Inflammatory macrophage (primary cell): ENCODE measurements at places on chromosomes 6 and 20.

- DNase-seq, result no peak
These were observed 12.8 kb upstream of the DSTN start for GRCh38 chr20:17556837-17557674.

DNA sequence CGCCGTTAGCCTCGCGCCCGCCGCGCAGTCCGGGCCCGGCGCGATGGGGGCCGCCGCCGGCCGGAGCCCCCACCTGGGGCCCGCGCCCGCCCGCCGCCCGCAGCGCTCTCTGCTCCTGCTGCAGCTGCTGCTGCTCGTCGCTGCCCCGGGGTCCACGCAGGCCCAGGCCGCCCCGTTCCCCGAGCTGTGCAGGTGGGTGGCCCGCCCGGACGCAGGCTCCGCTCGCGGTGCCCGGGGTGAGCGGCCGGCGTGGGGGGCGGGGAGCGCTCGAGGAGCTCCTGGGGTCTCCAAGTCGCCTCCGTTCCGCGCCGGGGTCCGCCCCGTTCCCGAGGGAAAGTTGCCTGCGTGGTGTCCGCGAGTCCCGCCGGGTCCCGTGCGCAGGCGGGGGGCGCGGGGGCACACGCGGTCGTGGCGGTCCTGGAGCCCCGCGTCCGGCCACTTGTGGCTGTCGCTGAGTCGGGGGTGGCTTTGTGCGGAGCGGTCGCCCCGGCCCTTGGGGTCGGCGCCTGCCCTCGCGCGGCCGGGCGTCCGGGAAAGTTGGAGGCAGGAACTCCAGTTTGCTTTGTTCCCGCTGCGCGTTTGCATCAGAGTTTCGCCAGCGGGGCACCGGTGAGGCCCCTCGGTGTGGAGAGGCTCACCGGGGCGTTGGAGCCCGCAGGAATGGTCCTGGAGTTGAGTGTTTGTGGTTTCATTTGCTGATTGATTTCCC is 476 bp downstream of the IGF2R start:
- no peak for DNase-seq

DNA sequence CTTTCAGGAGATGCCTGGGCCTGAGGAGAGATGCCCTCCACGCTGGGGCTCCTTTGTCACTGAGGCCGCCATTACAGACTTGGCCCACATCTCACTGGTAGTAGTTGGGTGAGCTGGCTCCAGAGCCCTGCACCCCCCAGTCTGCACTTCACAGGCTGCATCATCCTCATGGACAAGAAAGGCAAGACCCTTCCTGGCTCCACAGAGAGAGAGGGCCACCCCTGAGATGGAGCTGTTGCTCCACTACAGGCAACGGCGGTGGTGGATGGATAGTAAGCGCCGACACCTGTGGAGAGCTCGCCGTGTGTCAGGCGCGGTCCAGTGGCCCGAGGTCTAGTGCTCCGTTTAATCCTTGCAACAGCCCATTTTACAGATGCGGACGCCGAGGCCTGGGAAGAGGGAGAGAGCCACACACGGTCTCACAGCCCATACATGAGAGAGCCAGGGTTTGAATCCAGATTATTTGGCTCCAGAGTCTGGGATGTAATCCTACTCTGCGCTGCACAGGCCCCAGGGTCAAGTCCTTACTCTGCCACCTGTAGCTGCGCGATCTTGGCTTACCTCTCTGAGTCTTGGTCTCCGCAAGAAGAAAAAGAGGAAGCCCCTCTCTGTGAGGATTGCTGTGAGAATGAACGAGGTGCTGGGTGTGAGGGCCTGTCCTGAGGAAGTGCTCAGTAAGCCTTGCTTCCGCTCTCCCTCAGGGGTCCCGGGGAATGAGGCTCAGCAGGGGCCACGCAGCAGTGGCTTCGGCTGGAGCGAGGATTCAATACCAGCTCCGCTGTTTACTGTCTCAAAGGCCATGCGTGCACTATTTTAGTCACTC is 34.5 kb downstream of the SPDEF start:
- no peak for DNase-seq

- no peak for DNase-seq
These were observed 31.8 kb downstream of the SAYSD1 start for GRCh38 chr6:39083231-39083634.

- no peak for DNase-seq
These were observed 44.7 kb upstream of the PCMTD2 start for GRCh38 chr20:64210656-64211369.

GRCh38 chr20:41094353-41095055 is 42.8 kb upstream of the PLCG1 start:
- no peak for DNase-seq

DNA sequence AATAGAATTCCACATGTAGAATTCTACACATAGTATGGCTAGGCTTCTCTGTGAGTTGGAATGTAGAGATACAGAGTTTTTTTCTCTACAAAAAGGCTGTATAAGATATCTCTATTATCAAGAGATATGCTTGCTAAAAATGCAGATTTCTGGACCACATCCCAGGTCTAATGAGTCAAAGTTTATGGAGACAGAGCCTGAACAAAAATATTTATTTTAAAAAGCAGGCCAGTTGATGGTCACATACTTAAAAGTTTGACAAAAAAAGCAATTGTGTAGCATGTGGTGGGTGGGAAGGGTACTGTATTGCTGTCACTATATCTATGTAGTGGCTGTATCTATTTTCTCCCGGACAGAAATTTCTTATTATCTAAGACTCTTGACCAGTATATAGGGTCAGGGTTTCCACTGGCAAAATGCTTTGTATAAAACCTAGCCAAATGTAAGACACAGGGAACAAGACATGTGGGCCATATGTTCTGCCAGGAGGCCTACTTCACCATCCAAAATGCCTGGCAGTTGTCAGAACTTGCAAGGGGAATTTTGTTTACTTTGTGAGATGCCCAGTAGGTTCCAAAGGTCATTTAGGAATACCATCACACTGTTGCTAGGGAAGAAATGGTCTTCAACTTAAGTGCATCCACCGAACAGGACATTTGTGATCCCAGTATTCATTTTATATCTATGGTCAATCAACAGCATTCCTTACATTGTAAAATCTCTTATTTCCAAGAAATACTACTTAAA is 60.6 kb downstream of the SHPRH start:
- no peak for DNase-seq

- no peak for DNase-seq
These were observed 25.3 kb downstream of the SERAC1 start for GRCh38 chr6:158142789-158143188.

DNA sequence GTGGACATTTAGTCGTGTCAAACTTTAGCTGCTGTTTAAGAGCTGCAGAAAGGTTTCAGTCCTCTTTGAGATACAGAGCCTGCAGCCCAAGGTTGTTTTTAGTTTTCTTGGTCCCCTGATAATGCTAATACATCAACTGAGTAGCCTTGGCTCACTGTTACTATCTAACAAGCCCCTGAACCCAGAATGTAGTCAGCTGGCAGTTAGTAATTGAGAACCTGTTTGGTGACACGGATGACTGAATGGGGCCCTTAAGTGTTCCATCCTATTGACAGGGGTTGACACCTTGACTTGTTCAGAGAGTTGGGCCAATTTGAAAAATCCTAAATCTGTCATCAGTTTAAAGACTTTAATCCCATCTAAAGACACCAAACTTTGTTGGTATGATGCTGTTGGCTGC is 2.8 kb downstream of the RTN4IP1 start:
- DNase-seq, result no peak

- DNase-seq, result no peak
These were observed 925.0 kb upstream of the MAN1A1 start for GRCh38 chr6:120274547-120274946.

GRCh38 chr20:12700701-12701100 is 308.1 kb upstream of the SPTLC3 start:
- DNase-seq, result no peak

DNA sequence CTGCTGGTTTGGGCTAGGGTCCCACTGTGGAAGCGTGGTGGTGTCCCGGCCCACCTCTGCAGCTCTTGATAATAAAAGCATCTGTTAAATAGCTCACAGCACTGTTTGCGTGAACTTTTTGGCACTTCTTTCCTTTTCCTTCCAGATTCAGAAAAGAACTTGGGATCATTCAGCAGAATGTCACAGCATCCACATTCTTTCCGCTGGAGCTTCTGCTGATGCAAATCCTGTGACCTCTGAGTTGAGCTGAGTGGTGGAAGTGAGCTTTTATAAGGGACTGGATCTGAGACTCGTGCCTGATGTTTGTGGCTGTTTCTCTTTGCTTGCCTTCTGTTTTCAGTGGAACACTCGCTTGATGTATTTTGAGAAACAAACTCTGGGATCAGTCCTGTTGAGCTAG is 3.9 kb downstream of the OSBPL2 start:
- DNase-seq, result no peak

GRCh38 chr6:118783931-118784550 is 109.9 kb upstream of the ASF1A start:
- no peak for DNase-seq

DNA sequence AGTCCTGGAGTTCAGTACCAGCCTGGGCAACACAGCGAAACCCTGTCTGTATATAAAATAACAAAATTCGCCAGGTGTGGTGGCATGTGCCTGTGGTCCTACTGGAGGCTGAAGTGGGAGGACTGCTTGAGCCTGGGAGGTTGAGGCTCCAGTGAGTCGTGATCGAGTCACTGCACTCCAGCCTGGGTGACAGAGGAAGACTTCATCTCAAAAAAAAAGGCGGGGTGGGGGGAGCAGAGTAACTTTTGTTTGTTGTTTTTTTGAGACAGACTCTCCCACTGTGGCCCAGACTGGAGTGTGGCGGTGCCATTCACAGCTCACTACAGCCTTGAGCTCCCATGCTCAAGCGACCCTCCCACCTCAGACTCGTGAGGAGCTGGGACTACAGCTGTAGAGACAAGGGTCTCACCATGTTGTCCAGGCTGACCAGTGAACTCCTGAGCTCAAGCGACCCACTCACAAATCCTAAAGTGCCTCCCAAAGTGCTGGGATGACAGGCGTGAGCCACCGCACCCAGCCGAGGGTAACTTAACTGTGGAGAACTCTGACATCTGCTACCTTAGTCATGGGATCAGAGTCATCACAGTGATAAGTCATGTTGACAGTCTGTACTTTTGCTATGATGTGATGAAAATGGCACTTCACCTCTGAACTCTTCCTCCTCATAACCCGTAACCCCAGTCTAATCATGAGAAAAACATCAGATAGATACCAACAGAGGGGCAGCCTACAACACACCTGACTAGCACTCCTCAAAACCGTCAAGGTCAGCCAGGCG is 16.5 kb downstream of the PEDS1 start:
- DNase-seq, result no peak

DNA sequence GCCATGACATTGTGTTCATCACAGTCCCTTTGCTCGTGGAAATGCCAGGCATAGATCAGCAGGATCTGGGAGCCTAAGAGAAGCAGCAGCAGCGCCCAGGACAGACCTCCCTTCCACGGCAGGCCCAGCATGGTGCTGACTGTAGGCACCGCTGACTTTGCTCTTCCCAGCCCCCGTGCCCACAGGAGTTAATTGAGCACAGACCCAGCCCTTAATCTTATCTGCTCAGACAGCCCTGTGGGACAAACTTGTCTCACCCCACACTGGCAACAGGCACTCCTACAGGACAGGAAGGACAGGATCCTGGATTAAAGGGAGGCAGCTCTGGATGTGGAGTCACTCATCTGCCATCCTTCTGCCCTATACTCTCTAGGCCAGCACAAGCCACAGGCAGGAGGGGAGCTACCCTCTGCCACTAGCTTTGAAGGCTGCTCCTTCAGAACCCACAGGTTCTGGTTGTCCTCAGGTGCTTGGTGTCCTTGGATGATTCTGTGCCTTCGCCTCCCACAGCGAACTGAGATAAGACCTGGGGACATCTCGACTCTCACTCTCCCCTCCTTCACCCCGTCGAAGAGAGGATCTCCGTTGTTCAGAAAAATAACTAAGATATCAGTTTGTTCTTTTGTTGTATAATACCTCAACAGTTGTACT is at the start of gene CST9L:
Gene CST9L (minus strand): TSS at position 165 of the 651 bp plus-strand sequence. CDS start 34 bp downstream, at position 131.
- DNase-seq, result no peak

- DNase-seq, result no peak
These were observed 68.4 kb downstream of the DNAAF9 start for GRCh38 chr20:3339076-3339475.

- DNase-seq, result no peak
These were observed 590.6 kb upstream of the PTCHD4 start for GRCh38 chr6:48701572-48701971.

DNA sequence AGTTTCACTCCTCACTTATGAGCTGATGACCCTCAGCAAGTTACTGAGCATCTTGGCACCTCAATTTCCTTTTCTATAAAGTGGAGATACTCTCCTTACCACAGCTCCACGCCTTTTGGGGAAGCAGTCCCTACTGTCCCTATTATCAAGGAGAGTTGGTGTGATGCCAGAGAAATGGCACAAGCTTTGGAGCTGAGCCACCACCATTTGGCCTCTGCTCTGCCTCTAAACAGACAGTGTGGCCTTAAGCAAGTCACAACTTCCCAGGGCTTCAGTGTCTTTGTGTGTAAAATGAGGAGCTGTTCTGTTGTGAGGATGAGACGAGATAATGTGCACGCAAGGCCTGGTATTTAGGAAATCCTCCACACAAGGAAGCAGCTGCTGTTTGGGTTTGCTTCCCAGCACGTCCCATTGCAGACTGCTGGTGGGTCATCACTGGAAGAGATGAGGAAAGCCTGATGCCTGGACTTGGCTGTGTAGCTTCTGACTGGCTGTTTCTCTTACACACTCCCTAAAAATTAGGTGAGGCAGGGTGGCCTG is 18.5 kb downstream of the NSFL1C start:
- DNase-seq, result no peak

DNA sequence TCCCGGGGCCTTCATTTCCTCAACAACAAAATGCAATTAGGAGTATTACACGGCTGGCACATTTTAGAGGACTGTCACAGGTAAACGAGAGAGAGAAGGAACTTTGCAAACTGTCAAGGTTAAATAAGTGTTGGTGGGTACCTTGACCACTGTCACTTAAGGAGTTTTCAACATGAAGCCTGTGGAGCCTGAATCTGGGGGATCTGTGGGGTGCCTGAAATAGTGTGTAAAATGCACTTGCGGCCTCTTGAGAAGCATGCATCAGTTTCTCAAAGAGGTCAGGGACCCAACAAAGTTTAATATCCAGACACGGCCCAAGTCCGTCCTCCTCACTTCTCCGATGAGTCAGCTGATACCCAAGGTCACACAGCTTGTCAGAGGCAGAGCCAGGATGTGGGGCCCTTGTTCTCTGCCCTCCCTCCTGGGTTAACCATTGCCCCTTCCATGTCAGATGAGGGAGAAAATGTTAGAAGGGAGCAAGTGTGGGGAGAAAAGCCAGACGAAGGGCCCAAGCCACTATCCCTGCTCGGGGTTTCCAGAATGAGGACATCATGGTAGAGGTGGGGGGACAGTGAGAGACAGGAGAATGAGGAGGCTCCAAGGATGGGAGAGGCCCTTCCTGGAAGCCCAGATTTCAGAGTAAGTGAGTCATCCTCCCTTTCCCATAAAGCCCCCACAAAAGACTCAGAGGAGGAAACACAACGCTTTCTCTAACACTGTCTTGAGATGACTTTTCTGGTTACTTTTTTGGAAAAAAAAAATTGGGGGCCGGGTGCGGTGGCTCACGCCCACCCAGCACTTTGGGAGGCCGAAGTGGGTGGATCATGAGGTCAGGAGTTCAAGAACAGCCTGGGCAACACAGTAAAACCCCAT is 42.2 kb downstream of the C6orf132 start:
- DNase-seq, result no peak
